ENCODE measurements at places on chromosomes 13 and 19.

DNA sequence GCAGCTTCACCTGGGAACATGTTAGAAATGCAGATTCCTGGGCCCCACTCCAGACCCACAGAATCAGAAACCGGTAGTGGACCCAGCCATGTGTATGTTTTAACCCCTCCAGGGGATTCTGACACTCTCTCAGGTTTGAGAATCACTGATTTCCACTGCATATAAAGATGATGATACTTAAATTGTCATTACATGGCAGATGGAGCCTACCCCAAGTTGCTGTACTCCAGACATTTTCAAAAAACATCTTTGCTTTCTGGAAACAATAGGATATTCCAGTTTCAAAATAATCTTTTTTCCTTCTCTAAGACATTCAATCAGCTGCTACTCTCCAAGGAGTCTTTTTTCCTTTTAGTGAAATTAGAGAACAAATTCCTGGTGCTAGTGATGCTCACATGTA lies 48.6 kb upstream of the RGCC start:
- no peak for DNase-seq

DNA sequence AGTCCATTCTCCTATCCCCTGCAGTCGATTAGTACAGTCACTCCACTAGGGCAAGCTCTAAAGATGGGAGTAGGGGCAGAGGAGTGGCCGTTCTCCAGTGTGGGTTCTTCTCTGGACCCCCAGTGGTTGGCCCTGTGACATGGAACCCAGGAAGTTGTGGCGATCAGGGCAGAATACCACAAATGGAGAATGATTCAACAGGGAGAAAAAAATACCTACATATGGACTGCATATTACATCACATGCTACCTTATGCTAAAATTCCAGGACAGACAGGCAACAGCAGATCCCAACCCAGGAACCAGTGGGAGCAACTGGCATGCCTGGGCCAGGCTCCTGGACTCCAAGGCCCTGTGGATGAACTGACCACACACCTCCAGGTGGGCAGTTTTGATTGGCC lies 20.4 kb downstream of the POU2F2 start:
- DNase-seq = peak; percentile 77

DNA sequence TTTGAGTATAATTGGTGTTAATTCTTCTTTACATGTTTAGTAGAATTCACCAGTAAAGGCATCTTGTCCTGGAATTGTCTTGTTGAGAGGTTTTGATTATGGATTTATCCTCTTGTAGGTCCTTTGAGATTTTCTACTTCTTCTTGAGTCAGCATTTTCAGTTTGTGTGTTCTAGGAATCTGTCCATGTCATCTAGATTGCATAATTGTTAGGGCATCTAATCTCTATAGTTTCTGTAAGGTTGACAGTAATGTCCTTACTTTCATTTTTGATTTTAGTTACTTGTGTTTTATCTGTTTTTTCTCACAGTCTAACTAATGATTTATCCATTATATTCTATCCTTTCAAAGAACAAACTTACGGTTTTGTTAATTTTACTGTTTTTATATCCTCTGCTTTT lies 492.0 kb downstream of the FGF9 start:
- DNase-seq = no peak

- DNase-seq = no peak
Measured at GRCh38 chr13:112200200-112200599, 133.3 kb downstream of the SOX1 start.

DNA sequence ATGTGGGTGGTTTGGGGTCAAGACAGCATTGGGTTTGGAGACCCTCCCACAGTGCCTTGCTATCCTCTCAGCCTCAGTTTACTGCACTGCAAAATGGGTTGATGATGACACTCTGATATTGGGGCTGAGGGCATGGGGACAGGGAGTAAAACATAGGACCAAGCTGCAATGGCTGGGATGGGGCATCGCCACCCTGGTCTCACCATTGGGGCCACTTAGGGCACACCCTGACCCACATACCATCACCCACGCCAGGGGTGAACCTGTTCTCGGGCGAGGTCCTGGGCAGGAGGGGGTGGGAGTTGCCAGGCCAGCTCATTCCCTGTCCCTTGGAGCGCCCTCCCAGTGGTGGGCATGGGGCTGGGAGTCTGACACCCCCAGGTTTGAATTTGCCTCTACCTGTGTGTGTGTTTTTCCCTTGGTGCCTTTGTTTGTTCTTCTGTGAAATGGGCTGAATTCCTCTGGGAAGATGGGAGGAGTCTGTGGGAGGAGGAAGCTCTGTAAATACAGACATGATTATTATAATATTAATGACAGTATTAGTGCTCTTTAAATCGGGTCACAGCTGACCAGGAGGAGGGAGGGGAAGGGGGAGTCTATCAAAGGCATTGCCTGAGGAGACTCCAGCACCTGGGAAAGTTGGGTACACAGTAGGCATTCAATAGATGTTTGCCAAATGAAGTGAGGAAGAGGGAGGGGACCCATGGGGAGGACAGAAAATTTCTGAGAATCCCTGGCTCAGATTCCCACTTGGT lies 2.2 kb upstream of the FCHO1 start:
- no peak for DNase-seq

DNA sequence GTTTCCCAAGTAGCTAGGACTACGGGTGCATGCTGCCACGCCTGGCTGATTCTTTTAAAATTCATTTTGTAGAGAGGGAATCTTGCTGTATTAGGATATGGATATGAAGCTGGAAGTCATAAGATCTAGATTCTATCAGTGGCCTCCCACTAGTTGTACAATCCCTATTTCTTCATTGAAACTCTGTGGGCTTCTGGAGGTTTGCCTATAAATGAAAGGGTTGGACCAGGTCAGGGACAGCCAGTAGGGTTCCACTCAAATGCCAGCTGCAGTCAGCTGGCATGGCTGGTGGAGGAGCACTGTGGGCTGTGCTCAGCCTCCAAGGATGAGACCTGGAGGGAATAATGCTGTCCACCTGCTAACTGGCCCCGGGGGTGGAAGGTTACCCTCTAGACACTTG lies 110.2 kb upstream of the GJB6 start:
- no peak for DNase-seq

DNA sequence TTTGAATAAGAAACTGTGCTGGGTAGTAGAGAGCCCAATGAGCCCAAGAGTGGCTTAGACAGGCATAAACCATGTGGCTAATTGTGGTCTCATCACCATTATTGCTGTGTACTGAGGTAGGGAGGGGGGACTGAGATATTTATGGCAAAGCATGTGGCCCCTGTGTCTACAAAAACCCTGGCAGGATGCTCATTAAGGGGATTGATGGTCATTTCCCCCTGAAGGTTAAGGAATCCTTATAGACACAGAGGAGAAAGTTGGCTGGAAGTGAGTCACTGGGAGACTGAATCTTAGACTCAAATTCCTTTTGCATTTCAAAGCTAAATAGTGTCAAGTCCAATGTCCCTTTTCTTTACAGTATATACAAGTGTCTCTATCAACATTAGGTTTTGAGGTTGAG lies 9.8 kb upstream of the DACT3 start:
- DNase-seq = peak; percentile 58

DNA sequence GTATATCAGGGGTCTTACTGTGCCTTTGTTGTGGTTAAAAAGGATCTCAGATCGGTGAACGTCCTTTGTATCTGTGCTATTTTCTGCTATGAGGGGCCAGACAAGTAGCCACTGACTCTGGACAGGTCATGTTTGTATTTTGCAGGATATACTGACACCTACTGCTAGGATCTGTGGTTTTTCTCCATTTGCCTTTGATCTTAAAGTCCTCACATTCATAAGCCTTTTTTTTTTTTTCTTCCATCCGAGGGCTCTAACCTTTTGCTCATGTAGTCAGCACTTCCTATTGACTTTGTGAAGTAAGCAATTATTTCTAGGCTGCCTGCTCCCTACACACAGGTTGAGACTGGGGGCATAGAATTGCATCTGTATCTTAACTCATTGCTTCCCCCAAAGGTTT lies 106.2 kb downstream of the SLITRK5 start:
- DNase-seq = no peak

DNA sequence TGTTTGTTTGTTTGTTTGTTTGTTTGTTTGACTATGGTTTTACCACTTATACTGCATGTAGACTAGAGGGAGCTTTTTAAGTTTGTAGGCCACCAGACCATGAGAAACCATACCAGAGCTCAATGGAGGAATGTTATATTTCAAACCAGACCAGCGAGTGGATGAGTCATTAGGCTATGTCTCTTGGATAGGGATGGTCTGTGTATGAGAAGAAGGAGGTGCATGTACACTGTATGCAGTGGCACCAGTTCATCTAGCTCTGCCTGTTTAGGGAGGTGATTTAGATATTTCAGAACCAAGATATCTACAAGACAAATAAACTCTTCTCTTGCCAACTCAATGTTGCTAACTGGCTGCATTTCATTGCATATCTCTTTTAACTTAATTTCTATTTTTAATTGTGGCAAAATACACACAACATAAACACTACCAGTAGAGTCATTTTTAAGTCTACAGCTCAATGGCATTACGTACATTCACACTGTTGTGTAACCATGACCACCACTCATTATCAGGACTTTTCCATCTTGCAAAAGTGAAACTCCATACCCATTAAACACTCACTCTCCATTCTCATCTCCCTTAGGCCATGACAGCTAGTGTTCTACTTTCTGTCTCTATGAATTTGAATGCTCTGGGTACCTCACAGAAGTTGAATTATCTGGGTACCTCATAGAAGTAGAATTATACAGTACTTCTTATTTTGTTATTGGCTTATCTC lies 29.2 kb downstream of the SYDE1 start:
- DNase-seq = peak; percentile 22

DNA sequence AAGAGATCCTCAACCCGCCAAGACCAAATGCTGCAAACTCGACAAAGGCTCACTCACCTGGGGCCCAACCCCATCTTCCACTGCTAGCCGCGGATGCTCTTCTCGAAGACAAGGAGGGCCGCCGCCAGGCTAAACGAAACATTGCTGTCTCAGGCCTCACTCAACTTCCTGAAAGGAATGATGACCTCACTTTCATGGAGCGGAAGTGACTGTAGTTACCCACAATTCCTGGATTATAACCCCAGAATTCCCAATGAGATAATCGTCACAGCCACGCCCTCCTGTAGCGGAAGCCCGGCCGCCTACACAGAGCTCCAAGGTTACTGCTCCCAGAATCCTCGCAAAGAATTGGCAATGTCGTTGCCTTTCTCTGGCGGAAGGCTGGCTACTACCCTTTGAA lies 10.5 kb upstream of the ZNF112 start:
- DNase-seq = peak; percentile 1

- no peak for DNase-seq
Measured at GRCh38 chr13:30047154-30047874, 196.9 kb upstream of the UBL3 start.

- DNase-seq = peak; percentile 17
Measured at GRCh38 chr13:42239644-42240043, 32.3 kb upstream of the AKAP11 start.

- peak; percentile 90 for DNase-seq
Measured at GRCh38 chr13:37138169-37138568, 32.7 kb upstream of the CSNK1A1L start.

- DNase-seq = no peak
Measured at GRCh38 chr13:73989244-73989843, 144.9 kb downstream of the KLF12 start.

DNA sequence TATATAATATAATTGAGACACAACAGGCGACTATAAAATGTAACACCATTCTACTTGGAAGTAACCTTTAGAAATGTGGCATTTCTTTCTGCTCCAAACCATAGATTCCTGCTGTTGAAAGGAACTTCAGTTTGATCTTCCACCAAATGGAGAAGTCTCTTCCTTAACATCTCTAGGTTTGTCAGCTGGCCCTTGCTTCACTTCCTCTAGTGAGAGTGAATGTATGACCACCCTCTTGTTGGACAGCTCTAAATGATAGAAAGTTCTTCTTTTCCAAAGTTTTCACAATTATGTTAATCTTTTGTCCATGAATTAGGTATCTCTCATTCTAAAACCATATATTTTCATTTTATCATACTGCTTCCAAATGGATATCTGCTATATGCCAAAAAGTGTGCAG lies 13.8 kb upstream of the COG6 start:
- no peak for DNase-seq

DNA sequence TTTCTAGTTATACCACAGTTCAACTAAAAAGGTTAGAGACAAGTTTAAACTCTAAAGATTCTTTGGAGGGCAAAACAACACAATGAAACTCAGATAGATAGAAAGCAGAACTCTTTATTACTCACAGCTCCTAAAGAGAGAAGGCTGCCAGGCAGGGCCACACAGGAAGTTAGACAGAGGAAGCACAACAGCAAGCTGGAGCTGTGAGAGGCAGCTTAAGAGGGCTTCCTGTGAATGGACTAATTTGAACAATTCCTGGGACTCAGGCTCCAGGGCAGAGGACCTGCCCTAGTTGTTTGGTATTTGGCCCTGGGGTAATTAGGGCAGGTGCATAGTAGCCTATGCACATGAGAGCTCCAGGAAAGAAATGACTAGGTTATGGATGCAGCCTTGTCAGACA lies 803.6 kb downstream of the DIAPH3 start:
- DNase-seq = no peak

Measured in fibroblast of skin of right quadriceps (primary cell).